GM12878 (cell line): ENCODE measurements at places on chromosomes 2 and 18. TPM values are rescaled to one million over a fixed set of nuclear protein-coding genes. Genes with fewer than 3 reads are reported as not detected.
A peak's percentile ranks its signal among the peaks of the same experiment; 100 is the strongest.

The ATOH8 gene
- total RNA-seq: 0.21 TPM in 1 of 2 replicates, not detected in the other

GRCh38 chr2:189542145-189542882, 38.3 kb downstream of the SLC40A1 start:
- no peaks in the 10 kb centered on the region for H3K27me3 ChIP-seq
- H3K4me3 ChIP-seq: no peak overlapping the region
- H3K27ac ChIP-seq: no peak overlapping the region

DNA sequence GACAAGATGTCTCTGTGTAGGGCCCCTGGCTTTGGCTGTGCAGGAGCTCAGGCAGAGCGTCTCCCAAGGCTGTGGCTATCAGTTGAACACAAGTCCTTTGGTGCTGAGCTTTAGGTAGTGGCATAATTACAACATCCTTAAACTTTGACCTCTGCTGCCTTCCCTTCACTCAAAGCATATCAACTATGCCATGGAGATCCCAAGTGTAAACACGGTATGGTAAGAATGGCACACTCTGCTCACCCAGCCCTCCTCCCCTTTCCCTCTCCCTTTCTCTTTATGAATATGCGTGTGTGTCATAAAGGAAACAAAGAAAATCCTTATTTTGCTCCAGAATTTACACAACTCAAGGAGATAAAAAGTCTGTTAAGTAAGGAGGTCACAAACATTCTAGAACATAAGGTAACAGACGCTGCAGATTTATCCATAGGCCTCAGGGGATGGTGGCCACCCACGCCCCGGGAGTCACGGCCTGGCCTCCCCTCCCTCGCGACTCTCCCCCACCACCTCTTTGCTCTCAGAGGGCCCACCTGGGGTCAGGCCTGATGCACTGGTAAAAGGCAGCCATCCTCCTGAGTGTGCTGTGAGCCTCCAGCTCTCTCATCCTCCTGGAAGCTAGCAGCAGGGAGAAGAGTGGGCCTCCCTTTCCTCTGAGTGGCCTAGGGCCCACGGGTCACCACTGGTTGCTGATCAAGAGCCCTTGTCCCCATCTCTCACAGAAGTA, 67.3 kb downstream of the CRACDL start:
- no peak for DNase-seq
- no peaks in the 10 kb centered on the region; the same call in 1 of the 2 replicates for H3K4me1 ChIP-seq
- no peak overlapping the region for H3K27ac ChIP-seq
- no peaks in the 10 kb centered on the region for H3K36me3 ChIP-seq
- H3K27me3 ChIP-seq: no peaks in the 10 kb centered on the region

DNA sequence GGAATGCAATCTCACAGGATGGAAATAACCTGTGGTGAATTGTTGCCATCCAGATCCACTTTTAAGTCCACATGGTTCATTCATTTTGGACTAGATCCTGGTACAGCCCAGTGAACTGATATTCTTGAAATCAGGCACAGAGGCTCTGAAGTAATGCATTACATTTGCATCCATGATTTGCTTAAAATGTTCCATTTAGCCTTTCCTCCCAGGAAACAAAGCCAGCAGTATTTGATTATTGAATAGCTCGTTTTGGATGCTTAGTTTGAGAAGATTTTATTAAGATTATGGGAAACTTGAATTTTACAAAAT, 995.8 kb upstream of the CDH2 start:
- DNase-seq: no peak
- no peak overlapping the region for H3K27ac ChIP-seq
- H3K27me3 ChIP-seq: no peaks in the 10 kb centered on the region; the same call in 1 of the 2 replicates
- H3K4me1 ChIP-seq: no peaks in the 10 kb centered on the region

DNA sequence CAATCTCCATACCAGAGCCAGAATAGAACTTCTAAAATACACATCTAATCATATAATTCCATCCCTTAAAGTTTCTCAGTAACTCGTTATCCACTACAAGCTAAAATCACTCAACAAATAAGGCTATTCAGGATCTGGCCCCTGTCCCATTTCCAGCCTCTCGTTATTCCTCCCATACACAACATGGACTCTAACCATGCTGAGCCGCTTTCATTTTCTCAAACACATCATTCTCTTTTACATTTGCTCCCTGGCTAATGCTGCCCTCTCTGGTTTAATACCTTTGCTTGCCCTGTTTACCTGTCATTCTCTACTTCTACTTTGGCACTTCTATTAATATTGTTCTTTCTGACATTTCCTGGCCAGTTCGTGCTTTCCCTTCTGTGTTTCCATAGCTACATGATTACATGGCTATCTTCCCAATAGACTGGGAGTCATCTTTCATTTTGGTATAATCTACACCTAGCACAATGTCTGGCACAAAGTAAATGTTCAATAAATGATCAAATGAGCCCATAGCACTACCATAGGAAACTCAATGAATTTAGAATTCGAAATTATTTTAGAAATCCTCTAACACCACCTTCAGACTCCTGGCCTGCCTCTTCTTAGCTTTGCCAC, 163.6 kb upstream of the VRK2 start:
- H3K27ac ChIP-seq: peak overlapping the region; percentile 74
- H3K36me3 ChIP-seq: no peaks in the 10 kb centered on the region
- no peak for DNase-seq
- peak overlapping the region; percentile 47; the same call in 1 of the 2 replicates for H3K4me3 ChIP-seq
- no peaks in the 10 kb centered on the region for H3K27me3 ChIP-seq
- peaks cover 43% of the 10 kb centered on the region for H3K4me1 ChIP-seq

- DNase-seq: no peak
- H3K27ac ChIP-seq: no peak overlapping the region
- H3K4me3 ChIP-seq: no peak overlapping the region
- no peaks in the 10 kb centered on the region for H3K27me3 ChIP-seq
- H3K4me1 ChIP-seq: no peaks in the 10 kb centered on the region
Measured at GRCh38 chr2:82508702-82509101, 1950.4 kb downstream of the SUCLG1 start.

DNA sequence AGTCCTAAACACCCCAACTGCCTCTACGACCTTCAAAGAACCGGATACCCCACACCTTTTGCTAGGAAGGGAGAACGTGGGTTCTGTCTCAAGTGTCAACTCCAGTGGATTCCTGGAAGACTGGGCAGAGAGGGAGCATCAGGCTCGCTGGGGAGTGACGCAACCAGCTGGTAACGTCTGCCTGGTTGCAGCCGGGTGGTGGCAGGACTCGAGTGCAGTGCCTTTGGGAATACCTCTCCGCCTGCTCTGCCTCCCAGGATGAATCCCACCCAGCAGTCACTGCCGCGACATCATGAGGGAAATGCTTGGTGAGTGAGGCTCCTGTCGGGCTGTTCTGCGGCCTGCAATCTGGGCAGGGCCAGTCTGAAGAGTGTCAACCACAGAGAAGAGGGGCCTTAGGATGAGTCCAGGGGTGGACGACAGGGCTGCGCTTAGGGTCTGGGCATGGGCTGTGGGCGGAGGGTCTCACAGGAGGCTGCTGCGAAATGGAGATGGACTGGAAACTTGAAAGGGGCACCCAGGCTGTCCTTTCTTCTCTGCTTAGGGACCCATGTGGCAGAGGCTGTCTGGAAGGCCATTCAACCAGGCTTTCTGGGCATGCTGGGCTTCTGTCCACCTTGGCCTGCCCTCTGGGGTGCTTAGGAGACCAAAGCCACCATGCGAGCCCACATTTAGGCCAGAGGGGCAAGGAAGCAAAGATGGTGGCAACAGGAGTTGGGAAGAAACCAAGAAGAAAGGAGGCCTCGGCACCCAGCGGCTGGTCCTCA, 12.9 kb downstream of the GPR17 start:
- H3K4me1 ChIP-seq: no peaks in the 10 kb centered on the region
- DNase-seq: no peak
- peaks cover 6% of the 10 kb centered on the region for H3K27me3 ChIP-seq
- H3K4me3 ChIP-seq: no peak overlapping the region

DNA sequence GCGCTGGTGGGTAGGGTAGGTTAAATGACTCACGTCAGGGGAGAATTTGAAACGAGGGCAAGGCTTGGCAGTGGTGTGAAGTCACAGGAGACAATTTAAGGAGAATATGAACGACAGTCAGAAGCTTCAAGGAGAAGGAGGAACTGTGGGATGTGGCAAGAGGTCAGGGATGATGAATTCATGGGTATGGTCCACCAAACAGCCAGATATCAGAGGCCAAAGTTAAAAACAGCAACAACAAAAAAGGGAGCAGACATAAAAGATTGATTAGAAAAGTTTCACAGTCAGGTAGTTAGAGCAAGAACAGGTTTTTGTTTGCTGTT, 1.4 kb upstream of the ZNF396 start:
- DNase-seq: no peak
- no peak overlapping the region for H3K27ac ChIP-seq
- H3K4me1 ChIP-seq: no peaks in the 10 kb centered on the region
- H3K36me3 ChIP-seq: no peaks in the 10 kb centered on the region
- no peak overlapping the region for H3K4me3 ChIP-seq
